Stimulated activated CD8-positive, alpha-beta memory T cell treated with anti-CD3 and anti-CD28 coated beads, Interleukin-15, amount 100 ng/mL, for 4 hours (primary cell): ENCODE measurements at places on chromosomes 5 and 9.

- no peak for DNase-seq
These were observed 66.7 kb downstream of the PCDH1 start for GRCh38 chr5:141811287-141812155.

GRCh38 chr5:122815218-122815767, 30.1 kb upstream of the SNX24 start:
- no peak for DNase-seq

GRCh38 chr9:124088476-124088837, 76.9 kb downstream of the LHX2 start:
- no peak for DNase-seq

DNA sequence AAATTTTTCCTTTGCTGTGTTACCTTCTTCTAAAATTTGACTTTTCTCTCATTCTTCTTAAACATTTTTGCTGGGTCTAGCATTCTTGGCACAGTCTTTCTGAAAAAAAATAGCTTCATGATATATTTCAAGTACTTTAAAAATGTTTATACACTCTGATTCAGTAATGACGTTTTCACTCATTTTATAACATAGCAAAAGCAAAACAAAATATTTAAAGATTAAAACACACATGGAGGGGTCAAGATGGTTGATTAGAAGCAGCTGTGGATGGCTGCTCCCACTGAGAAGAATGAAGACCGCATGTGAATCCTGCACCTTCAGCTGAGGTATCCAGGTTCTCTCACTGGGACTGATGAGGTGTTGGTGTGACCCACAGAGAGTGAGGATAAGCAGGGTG, 188.2 kb downstream of the SGCD start:
- DNase-seq: no peak

- DNase-seq: no peak
These were observed 692.7 kb downstream of the DNAH5 start for GRCh38 chr5:13251623-13252376.

DNA sequence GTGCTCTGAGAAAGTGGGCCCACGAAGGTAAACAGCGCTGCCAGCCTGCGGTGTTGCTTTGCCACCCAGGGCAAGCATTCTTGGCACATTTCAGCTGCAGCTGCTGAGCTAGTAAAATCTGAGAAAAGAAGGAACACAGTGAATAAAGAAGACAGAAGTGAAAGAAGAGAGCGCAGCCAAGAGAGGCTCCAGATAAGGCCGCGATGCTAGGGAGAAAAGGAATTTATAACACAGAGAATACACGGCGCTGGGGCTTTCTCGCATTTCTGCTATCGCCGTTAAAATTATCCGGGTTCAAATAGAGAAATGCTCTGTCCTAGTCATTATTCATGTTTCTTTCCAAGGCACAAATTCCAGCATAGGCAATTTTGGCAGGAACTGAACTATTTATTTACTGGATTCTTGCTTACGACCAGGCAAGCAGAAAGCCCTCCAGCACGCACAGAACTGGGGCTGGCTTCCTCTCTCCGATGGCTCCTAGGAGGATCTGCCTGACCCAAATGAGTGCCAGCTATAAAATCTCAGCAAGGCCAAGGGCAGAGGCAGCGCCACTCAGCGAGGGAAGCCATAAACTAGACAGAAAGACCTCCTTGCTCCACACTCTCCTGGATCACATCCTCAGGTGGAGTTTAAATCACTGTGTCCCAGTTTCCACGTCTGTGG, 111.2 kb downstream of the ATPSCKMT start:
- DNase-seq: no peak

GRCh38 chr9:30244877-30245276, 2139.6 kb upstream of the ACO1 start:
- no peak for DNase-seq

GRCh38 chr5:79689541-79690466, at the start of gene CMYA5:
CMYA5 (plus strand) TSS chr5:79689836; CDS start chr5:79689908, 72 bp downstream.
- no peak for DNase-seq

DNA sequence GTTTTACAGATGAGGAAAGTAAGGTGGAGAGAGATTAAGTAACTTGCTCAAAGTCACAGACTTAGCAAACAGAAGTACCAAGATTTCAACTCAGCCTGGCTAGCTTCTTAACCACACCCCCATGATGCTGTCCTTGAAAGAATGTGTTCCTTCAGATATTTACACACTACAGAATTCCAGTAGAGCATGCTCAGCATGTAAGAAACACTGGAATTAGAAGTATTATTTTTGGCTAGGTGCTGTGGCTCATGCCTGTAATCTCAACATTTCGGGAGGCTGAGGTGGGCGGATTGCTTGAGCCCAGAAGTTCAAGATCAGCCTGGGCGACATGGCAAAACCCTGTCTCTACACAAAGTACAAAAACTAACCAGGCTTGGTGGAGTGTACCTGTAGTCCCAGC, 142.4 kb downstream of the EDIL3 start:
- DNase-seq: no peak

GRCh38 chr9:137074657-137075274, 2.6 kb upstream of the UAP1L1 start:
- DNase-seq: no peak

DNA sequence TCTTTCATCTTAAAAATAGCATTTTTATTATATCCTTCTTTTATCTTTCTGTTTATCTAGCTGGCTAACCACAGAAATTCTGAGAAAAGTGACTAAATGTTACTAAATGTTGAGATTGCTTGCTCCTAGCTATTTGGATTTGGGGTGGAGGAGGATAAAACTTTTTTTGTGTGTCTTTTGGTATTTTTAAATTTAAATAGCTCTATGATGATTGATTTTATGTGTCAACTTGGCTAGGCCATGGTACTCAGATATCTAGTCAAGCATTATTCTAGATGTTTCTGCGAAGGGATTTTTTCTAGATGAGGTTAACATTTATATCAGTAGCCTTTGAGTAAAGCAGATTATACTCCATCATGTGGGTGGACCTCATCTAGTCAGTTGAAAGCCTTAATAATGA, 75.0 kb downstream of the GCNT1 start:
- DNase-seq: no peak

- no peak for DNase-seq
These were observed 186.7 kb downstream of the DCP2 start for GRCh38 chr5:113163328-113163727.

DNA sequence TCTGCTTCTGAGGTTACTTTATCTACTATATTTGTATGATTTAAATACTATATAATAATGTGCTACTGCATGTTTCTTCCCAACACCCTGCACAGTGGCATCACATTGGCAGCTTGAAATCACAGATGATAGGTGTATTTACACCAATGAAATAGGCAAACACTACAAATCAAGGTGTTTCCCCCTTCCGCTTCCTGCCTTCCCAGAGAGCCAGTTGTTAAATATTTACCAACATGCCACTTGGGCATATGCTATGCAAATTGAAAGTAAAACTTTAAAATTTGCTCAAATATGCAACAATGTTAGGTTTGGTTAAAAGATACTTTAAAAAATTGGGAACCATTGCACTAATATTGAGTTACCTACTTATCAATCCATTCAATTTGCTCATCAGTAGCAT, 58.2 kb upstream of the SMARCA2 start:
- no peak for DNase-seq

GRCh38 chr9:32456564-32456963, 69.4 kb downstream of the RIGI start:
- DNase-seq: no peak

DNA sequence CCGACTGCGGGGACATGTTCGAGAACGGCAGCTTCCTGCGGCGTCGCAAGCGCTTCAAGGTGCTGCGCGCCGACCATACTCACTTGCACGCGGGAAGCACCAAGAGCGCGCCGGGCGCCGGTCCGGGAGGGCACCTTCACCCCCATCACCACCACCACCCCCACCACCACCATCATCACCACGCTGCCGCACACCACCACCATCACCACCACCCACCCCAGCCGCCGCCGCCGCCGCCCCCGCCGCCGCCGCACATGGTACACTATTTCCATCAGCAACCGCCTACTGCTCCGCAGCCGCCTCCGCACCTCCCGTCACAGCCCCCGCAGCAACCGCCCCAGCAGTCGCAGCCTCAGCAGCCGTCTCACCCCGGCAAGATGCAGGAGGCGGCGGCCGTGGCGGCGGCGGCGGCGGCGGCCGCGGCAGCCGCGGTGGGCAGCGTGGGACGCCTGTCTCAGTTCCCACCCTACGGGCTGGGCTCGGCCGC, 514 bp downstream of the FOXB2 start:
- DNase-seq: no peak

DNA sequence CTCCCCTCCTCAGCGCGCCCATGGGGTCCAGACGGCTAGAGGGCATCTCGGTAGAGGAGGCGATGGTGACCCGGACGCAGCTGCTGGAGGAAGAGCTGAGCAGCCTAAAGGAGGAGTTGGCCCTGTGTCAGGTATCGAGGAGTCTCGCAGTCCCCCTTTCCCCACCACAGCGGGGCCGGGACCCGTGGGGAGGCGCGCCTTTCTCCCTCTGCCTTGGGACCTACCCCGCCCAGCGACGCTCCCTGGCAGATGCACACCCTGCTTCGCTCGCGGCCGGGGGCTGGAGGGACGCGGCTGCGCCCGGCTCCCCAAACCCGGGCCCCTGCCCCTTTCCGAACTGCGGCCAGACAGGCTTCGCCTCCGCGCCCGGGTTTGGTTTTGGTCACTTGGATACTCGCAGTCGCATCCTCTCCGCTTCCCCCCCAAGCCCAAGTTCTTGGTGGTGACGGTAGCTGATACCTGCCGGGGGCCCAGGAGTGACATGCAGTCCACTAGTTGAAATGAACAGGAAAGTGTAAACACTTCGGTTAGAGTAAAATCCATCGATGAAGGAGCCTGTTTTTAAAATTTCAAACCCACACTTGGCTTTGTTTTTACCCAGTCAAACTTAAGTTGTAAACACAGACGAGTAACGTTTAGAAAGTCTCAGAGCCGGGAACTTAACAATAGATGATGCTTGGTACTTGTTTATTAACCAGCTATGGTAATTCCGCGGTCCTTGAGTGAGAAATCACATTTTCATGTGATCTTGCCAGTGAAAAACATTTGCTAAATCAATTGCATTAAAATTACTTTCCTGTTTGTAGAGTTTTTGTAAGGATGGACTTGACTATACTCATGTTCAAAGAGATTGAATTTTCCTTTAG, 688 bp downstream of the CNTLN start:
- DNase-seq: no peak

GRCh38 chr5:8417316-8418048, 548.5 kb downstream of the MTRR start:
- DNase-seq: no peak

DNA sequence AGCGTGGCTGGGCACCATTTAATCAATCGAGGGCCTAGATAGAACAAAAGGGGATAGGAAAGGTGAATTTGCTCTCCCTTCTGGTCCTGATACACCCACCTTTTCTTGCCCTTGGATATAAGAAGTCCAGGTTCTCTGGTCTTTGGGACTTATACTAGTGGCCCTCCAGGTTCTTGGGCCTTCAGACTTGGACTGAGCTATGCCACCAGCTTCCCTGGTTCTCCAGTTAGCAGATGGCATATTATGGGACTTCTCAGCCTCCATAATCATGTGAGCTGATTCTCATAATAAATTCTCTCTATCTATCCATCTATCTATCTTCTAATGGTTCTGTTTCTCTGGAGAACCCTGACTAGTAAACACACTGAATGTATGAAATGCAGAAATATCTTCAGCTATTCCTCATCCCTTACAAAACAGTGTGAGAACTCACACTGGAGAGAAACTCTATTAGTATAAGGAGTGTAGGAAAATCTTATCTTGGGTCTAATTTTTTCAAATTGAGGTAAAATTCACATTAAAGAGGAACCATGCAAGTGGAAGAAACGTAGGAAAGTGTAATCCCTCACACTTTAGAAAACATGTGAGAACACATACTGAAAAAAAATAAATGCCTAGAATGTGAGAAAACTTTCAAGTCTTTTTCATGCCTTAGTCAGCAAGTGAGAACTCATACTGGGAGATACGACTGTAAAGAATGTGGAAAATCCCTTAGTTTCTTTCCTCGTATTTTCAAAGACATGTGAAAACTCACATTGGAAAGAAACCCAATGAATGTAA, 15.5 kb downstream of the PCDHB15 start:
- no peak for DNase-seq

DNA sequence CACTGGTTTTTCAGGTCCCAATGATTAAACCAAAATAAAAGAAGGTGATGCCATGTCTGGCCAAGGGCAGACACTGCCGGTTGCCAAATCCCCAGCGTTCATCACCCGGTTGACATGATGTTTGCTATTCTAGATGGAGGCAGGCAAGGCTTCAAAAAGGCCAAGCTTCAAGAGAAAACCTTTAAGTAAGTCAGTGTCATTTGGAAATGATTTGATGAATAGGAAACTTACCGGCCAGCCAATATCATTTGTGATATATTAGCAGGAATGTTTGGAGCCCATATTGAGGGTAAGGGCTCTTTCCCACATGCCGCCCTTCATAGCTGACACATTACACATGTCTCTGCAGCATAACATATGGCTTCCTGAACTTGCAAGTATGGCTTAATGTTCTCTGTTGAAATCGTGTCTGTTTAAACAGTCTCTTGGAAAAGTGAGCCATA, 89.5 kb upstream of the TTC23L start:
- DNase-seq: no peak

DNA sequence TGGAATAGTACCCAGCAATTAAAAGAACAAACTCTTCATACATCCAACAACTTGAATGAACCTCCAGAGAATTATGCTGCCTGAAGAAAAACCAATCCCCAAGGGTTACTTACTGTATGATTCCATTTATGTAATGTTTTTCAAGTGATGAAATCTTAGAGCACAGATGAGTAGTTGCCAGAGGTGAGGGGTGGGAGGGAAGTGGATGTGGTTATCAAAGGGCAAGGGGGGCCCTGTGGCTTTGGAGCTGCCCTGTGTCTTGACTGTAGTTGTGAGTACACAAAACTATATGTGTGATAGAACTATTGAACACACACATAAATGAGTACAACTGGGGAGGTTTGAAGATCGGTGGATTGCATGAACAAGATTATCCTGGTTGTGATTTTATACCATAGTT, 115.8 kb upstream of the SLC25A48 start:
- no peak for DNase-seq

- no peak for DNase-seq
These were observed 208.8 kb upstream of the TARS1 start for GRCh38 chr5:33231935-33232334.
